Activated CD4-positive, alpha-beta T cell treated with anti-CD3 and anti-CD28 coated beads for 48 hours (primary cell): ENCODE measurements at places on chromosomes 1 and 21.

DNA sequence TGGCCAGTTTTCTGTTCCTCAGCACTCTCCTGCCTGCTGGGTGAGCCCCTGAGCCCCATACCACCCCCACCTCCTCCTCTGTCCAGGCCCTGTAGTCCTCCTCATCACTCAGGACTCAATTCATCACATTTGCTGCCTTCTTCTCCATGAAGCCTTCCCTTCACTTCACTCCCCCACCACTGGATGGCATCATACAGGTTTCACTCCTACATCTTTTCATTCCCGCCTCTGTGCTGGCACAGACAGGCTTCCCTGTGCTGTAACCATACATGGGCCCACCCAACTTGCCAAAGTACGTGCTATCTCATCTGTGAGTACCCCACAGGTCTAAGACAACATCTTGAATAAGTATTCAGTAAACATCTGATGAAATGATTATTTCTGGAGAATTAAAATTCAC is 56.9 kb downstream of the SLC45A1 start:
- DNase-seq = peak; percentile 40

GRCh38 chr1:28258628-28259251 is 578 bp upstream of the SESN2 start:
- no peak for DNase-seq

DNA sequence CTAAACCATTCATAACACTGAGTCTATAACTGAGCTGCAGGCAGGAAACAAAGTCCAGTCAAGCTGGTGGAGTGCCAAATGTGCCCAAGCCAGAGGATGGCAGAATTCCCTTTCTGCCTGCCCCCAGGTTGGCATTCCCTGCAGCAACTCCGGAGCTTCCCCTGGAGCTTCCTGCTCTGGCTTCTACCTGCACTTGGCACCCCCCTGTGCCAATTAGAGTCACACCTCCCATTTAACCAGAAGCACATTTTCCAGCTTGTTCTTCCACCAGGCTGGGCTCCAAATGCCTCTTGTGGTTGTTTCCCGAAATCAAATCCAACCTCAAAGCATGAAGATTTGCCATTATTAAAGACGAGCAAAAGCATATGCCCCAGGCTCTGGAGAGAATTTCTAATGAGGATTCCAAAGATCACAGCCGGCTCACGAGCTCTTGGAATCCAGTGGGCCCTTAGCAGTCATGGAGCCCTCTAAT is 294.5 kb downstream of the RRAGC start:
- no peak for DNase-seq

DNA sequence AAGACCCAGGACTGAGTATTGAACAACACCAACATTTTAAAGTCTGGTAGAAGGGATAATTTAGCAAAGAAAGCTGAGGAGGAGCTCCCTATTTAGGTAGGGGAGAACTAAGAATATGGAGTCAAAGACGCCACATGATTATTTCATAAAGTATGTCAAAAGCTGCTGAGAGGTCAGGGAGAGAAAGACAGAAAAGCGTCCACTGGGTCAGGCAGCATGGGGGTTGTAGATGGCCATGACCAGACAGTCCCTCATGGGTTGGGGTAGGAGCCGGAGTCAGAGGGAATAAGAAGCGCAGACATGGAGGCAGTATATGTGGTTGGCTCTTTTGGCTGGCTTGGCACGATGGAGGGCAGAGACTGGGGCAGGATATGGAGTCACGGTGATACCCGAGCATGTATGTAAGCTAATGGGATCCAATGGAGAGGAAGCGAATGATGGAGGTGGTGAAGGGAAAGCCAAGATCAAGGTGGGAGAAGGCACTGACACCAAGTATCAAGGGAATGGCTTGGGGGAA is 4.8 kb downstream of the C1orf115 start:
- no peak for DNase-seq

DNA sequence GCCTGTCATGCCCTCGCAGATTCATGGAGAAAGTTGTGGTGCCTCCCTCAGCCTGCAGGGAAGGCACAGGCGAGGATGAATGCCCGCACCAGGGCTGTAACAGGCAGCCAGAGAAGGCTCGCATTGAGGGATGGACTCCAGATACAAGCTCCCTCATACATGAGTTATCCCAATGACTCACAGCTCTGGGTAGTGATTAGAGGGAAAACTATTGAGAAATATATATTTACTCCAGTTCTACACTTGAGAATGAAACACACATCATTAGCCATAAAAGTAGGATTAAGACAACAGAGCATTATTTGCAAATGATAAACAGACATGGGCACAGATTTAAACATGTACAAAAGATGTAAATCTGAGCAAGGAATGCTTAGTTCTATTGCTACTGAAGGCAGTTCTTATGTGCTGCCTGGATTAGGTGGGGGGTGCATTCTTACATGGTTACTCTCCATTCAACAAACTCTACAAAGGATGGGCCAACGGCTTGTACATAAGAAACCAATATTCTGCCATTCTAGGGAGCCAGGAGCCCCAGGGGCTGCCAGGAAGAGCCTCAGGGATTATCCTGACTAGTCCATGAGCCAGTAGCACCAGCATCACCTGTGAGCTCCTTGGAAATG is 97.9 kb downstream of the CSMD2 start:
- no peak for DNase-seq

GRCh38 chr1:96660503-96660902 is 61.1 kb upstream of the PTBP2 start:
- DNase-seq = no peak

DNA sequence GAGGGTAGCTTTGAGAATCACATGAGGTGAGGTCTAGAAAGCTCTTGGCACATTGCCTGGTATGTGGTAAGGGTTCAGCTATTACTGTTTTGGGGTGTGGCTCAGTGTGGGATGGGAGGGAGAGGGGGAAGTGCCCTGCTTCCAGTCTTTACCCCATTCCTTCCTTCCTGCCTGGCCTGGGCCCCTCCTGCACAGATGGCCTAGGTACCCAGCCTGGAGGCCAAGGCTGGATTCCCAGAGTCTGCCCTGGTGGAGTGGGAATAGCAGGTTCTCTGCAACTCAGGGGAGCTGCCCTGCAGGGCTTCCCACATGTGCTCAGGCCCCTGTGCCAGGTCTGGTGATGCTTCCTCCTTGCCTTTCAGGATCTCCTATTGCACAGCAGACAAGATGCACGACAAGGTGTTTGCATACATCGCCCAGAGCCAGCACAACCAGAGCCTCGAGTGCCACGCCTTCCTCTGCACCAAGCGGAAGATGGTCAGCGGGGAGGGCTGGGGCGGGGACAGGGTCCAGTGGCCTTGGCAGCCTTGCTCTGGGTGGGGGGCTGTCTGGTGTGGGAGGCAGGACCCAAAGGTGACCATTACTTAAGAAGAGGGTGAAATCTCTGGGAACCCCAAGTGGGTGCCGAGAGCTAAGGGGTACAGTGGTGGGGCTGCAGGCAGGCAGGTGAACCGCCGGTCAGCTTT is 13.5 kb downstream of the LDLRAP1 start:
- DNase-seq = peak; percentile 54
